ENCODE measurements at places on chromosomes 12 and 14.

DNA sequence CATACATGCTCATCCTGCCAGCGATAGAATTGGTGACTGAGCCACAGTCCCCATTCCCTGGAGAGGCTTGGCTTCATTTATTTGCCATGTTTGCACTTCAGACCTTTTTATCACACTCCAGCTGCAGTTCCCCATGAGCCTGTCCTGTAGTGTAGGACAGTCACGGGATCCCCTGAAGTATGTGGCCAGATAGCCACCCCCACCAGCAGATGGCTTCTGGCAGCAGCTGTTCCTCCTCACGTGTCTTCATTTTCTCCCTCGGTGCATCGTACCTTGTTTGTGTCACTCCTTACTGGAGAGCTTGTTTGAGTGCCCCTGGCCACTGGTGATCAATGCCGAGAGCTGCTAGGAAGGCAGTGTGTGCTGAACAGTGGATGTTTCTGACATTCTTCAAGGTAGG is 40.2 kb downstream of the UBE3B start:
- no peak for DNase-seq

- DNase-seq: no peak
These were observed 234.2 kb upstream of the FBXO33 start for GRCh38 chr14:39666386-39666785.

DNA sequence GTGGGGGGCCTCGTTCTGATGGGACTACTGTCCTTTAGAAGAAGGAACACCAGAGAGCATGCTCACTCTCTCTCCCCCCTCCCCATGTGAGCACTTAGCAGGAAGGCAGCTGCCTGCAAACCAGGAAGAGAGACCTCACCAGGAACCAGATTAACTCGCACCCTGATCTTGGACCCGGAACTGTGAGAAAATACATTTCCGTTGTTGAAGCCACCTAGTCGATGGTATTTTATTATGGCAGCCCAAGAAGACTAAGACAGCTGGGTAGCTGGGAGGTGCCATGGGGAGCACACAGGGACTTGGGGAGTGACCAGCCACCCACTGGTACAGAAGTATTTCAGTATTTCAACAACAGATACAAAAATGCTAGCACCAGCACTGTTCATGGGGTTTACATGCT is 59.0 kb downstream of the VCPKMT start:
- no peak for DNase-seq

- DNase-seq: no peak
These were observed 12.9 kb downstream of the USP30 start for GRCh38 chr12:109065154-109065852.

DNA sequence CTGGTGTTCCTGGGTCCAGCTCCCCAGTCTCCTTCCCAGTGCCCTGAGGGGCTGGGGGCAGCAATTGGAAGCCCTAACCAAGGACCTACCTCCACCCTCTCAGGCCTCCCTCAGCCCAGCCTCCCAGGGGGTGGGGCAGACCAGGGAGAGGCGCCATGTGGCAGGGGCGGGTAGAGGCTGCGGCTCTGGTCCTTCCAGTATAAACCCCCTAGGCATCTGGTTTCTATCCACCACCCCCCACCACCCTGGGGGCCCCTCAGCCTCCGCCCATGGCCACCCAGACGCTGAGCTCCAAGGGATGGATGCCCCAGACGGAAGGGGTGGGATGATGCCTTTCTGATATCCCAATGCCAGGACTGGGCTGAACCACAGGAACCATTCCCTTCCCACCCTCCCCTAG is 2.8 kb upstream of the SP7 start:
- no peak for DNase-seq

- DNase-seq: no peak
These were observed 1341.3 kb downstream of the LRFN5 start for GRCh38 chr14:42947991-42948390.

- no peak for DNase-seq
These were observed 54.4 kb upstream of the RIMBP2 start for GRCh38 chr12:130770413-130771028.
